Stimulated activated CD8-positive, alpha-beta memory T cell treated with anti-CD3 and anti-CD28 coated beads, Interleukin-7, amount 100 ng/mL, for 4 hours (primary cell): ENCODE measurements at places on chromosomes 6 and 20.

- DNase-seq, result peak; percentile 4
Measured at GRCh38 chr6:7196019-7196402, 88.2 kb downstream of the RREB1 start.

DNA sequence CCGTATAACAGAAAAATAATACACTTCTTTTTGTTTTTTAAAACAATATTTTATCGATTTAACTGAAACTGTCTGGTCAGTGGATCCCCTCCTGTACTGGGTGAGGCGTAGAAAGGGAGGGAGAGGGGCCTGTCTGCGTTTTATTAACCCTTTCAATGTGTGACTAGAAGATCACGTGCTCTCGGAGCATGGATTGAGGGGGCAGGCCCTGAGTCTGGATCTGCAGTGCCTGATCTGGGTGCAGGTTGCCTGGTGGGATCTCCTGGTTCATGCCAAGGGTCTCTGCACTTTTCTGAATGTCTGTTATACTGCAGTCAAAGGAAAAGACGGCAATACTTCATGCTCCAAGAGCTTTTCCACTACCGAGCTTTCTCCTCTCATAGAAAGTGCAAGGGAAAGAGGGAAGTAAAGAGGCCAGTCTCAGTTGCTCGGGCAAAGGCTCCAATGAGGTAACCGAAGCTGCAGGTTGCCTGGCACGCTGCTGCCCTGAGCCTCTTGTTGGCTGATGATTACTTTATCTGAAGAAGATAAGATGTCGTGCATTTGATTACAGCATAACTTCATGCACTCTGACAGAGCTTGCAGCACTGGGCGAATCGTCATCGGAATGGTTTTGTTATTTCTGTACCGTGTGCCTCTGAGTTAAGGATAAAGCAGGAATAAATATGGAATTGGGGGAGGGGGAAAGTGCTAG is 167.5 kb upstream of the PMEPA1 start:
- no peak for DNase-seq

DNA sequence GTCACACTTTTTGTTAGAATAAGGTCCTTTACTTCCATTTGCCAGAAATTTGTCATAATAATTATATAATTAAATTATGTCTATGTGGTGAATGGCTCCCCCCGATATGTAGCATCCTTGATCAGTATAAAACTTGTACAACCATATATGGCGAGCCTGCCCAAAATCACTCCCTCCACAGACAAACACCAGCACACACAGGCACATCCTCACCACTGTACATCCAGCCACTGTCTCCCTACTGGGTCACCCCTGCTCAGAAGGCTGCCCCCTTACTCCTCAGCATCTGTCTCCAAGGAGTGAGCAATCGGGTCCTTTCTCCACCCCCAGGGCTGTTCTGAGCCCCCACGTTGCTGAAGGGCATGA is 87.0 kb upstream of the MYL9 start:
- no peak for DNase-seq

DNA sequence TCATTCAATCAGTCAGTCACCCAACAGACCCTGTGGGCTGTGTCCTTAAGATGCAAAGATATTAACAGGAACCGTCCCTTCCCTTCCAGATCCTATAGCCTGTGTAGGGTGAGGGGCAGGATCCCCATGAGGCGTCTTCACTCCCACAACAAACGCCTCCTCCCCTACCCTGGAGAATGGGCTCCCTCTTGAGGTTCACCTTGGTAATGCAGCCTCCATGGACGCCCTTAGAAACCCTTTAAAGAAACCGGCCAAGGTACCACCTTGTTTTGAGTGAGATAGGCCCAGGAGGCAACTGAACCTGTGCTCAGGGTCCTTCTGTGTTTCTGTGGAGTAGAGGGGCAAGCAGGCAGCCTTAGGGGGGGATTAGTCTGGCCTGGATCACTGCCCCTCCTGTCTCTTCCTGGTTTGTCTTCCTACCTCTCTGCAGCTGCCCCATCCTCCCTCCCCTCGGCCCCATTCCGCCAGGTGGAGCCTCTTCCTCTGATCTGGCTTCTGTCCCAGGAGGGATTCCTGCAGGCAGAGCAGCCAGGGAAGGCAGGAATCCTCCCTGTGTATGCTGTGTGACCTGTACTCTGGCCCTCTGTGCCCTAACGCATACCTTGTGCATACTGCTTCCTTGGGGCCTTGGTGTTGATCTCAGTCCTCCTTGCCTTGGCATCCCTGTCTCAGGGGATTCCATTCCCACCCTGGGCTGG is 6.6 kb upstream of the GUCA1A start:
- DNase-seq, result peak; percentile 50

DNA sequence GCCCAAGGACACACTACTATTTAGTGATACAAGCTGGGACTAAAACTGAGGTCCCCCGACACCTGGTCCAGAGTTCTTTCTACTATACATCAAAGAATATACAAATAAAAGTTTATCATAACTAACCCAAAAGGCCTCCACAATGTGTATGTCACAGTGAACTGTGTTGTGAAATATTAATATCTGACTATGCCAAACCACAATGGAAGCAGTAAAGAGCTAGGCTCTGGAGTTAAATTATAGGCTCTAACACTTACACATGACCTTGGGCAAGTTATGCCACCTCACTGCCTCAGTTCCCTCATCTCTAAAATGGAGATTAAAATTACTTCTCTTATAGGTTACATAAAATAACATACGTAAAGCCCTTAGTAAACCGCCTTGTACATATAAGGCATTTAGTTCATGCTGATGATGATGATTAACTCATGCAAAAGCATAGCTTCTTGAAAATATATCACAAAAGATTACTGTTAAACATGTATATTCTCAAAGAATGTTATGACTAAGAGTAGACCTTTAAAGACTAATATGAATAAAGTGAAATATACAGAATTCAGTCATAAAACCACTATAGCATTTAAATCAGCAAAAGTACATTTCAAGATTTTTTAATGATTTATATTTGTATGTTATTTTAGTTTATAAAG is 5.7 kb downstream of the SUPT3H start:
- no peak for DNase-seq

- DNase-seq, result no peak
Measured at GRCh38 chr6:157097255-157097955, 225.9 kb downstream of the TMEM242 start.

GRCh38 chr20:38296433-38296832 is 7.5 kb upstream of the BPI start:
- DNase-seq, result no peak

- no peak for DNase-seq
Measured at GRCh38 chr20:33676121-33676520, 1.9 kb upstream of the NECAB3 start.

- DNase-seq, result no peak
Measured at GRCh38 chr6:87661016-87661415, 41.0 kb downstream of the AKIRIN2 start.

DNA sequence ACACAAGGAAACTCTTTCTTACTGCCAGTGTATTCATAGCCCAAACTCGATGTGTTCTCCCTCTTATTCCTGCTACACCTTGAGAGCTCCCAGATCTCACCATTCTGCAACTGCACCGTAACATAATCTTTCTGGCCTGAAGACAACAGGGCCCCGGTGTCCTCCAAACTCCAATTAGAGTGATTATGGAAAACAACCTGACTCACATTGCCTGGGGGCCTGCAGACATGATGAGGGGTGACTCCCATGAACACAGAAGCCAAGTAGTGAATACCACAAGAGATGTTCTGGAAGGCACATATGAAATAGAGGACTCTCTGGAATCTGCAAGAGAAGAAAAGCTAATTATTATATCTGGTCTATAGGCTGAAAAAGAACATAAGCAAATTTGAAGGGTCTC is 19.7 kb downstream of the SLC22A16 start:
- DNase-seq, result no peak

DNA sequence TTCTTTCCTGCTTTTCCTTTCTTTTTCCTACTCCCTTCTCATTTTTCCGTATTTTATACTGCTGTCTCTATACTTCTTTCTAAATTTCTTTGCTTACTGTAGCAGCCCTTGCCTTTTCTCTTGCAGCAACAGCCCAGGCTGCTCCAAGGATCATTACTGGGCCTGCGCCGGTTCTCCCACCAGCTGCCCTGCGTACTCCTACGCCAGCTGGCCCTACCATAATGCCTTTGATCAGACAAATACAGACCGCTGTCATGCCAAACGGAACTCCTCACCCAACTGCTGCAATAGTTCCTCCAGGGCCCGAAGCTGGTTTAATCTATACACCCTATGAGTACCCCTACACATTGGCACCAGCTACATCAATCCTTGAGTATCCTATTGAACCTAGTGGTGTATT is 148.8 kb downstream of the QKI start:
- no peak for DNase-seq

DNA sequence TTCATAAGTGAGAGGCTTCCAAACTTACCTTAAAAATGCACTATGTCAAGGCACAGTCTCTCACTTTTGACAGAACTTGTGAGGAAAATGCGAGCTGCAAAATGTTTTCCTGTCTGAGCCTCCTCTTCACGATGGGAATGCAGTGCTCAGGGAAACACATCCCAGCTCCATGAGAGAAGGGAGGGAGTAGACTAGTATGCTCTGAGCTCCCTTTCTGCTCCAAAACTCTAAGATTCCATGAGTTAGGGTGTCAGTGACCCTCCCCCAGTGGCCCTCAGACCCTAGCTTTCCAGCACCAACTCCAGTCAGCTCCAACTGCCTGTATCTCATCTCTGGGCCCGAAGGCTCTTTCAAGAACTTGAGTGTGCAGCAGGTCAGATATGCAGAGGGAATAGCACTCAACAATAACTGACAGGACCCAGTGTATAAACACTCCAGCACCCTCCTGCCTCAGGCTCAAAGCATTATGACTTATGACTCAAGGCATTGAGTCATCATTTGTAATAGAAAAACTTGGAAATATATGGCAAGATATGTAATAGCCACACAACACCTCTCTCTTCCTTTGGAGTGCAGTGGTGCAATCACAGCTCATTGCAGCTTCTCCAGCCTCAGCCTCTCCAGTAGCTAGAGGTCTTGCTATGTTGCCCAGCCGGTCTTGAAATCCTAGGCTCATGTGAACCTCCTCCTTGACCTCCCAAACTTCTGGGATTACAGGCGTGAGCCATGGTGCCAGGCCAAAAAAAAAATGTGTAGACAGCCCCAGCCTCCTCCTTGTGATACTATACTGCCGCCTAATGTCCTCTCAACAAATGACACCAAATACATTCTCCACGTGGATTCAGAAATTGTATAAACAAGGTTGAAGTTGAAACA is 16.7 kb upstream of the ENTPD6 start:
- DNase-seq, result no peak

DNA sequence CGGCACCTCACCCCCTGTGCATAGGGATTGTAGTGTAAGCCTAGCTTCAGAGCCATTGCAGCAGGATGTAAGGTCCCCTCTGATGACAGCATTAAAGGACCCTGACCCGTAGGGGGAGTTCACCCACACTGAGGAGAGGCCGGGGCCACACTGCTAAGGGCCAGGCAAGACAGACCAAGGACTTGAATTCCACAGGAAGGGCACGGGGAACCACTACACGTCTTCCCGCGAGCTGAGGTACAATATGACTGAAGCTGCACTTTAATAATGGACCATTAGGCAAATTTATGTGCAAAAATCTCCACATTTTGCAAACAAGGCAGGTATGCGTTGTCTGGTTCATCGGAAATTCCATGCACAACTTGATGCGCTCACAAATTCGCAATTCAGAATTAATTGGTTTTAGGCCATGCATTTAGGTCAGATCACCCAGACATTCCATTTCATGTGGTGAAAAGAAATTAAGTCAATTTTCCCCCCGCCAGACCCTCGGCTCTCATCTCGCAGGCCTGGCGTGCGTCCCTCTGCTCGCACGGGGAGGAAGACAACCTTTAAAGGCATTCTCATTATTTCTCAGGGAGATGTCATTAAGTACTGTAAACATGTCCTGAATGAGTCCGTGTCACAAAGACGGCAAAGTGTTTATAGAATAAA is 111.8 kb downstream of the FOXA2 start:
- DNase-seq, result no peak

DNA sequence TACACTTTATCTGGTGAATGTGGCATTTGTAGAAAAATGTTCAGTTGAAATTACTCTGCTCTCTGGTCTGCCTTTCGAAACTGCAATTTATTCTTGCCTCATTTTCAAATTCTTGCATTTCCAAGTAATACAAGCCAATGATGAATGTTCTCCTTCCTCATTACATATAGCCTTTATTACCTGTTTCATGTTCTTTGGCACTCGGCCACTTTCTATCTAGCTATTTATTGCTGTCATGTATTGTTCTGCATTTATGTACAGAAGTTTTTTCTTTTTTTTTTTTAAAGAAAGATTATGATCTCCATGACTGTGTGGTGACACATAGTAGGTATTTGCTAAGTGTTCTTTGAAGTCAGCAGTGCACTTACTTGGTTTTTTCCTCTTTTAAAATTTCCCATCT is 261.4 kb downstream of the ZFAND3 start:
- DNase-seq, result no peak

GRCh38 chr20:50932691-50933280 is 1.5 kb upstream of the ADNP start:
- DNase-seq, result no peak

DNA sequence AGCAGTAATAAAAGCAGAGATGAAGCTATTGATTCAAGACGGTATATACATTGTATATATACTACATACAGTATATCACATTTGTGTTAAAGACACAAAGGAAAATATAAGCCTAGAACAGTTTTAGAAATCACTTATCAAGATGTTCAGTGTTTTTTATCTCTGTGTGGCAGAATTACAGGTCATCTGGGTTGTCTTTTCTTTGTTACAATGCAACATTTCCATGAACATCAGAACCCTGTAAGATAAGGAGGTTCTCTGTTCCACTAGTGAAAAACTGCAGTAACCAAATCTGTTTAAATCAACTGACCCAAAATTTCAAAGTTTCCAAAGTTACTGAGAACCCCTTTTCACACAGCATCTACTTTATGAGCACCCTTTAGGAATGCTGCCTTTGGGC is 42.2 kb downstream of the B4GALT5 start:
- no peak for DNase-seq

DNA sequence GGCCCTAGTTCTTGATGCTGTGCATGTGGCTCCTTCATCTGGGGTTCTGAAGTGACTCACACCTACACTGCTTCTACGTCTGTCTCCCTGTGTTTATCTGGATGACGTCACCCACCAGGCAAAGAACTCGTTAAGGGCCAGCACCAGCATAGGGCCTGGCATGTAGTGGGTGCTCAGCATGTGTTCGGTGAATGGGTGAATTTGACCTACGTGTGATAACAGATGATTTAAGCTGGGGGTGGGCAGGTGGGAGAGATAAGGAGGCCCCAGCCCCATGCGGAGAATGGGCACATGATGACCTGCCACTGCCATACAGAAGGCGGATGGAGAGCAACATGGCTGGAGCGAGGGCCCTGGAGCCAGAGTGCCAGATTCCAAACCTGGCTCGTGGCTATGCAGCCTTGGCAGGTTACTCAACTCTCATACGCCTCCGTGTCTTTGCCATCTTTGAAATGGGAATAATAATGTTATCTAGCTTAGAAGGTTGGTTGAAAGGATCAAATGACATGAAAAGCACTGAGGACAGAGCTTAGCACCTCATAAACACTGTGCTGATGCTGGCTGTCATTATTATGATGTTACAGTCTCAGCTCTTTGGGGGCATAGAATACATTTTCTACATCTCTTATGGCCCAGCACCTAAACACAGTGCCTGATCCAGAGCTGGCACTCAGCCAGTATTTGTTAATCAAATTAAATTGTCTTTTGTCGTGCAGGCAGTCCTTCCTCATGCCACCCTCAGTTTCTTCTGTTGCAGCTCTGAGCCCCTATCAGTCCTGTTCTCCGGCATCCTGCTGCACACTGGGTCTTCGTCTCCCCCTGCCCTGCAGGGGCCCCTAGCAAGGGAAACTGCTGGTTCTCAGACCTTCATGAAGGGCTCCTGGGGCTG is 39.6 kb downstream of the VEGFA start:
- no peak for DNase-seq

GRCh38 chr6:65524232-65524631 is 182.8 kb downstream of the EYS start:
- no peak for DNase-seq
